ENCODE measurements at places on chromosomes 12 and 14.

GRCh38 chr12:121939992-121940766, 21.8 kb downstream of the CFAP251 start:
- DNase-seq: no peak

- no peak for DNase-seq
These were observed 3.6 kb upstream of the SLC7A8 start for GRCh38 chr14:23186913-23187654.

DNA sequence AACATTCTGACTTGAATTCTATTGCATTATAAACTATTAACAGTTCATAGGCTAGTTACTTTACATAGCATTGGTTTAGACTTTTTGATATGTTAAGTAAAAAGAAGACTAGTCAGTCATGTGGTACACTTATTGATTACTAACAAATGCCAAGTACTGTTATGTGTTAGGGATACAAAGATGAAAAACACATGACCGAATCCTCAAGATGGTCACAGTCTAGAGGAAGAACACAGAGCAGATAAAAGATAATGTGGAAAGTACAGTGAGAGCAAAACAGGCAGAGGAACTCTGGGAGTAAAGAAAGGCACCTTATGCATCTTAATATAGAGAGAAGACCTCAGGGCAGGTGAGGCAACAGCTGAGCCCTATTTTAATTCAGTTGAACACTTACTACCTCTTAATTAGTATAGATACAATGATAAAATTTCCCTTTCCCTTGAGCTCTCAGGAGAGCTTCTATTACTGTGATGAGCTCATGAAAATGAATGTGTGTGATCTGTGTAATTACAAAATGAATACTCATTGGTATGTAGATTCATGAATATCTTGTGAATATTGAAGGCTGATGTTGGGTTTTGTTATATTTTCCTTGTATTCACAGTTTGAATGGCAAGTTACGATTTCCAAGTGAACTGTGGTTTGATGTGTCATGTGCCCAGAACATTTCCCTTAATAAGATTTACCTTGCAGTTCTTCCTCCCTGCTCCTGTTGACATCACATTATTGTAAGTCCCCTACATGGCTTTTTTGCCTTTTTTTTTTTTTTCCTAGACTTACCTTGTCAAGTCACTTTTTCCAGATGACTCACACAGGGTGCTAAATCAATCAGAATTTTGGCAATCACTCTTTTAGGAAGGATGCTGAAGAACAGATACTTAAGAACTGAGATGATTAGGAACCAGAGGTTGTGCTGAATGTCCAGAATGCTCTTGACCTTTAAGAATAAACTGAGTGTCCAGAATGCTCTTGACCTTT, 29.5 kb upstream of the MSRB3 start:
- no peak for DNase-seq

- DNase-seq: no peak
These were observed 166.3 kb upstream of the TRHDE start for GRCh38 chr12:72105849-72106248.

DNA sequence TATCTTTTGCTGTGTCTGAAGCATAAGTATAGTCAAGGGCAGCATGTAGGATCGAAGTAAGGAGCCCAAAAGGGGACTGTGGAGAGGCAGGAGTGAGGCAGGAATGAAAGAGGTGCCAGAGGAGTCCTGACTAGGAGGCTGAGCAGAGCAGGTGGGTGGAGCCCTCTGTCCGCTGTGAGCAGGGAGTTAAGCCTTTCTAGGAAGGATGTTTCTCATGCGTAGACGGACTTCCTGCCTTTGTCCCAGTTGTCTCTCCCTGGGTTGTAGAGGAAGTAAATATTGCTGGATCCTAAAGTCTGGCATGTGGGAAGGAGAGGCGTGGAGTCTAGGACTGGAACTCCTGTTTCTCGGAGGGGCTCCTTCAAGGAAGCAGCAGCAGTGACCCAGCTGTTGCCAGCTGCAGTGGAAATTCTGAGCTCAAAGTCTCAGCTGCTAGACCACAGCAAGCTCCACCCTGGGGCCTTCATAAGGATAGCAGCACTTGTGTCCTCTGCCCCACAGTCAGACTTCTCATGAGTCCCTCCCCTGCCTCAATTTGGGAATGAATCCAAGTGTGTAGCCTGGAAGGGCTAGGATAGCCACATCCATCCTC, 44.0 kb downstream of the RBMS2 start:
- DNase-seq: no peak
